Aorta (tissue), 5 donors: ENCODE measurements at places on chromosomes 2 and 18. TPM values are rescaled to one million over a fixed set of nuclear protein-coding genes. Genes with fewer than 3 reads are reported as not detected.

Gene FRZB
- total RNA-seq = 122 TPM

Gene UPP2
- total RNA-seq = not detected

Gene CD8B2
- total RNA-seq = 0.09 TPM

Gene KLHL14
- total RNA-seq = 0.09 TPM

Gene ABCA12
- not detected for total RNA-seq

Gene AQP12B
- total RNA-seq = not detected

Gene PTPRM
- 98.9 TPM for total RNA-seq

Gene IMP4
- total RNA-seq = 47.0 TPM

Gene KLHL29
- total RNA-seq = 11.4 TPM

Gene NAT8
- not detected for total RNA-seq

Gene QPCT
- 3.8 TPM for total RNA-seq

Gene SOCS6
- total RNA-seq = 19.6 TPM

Gene LONRF2
- total RNA-seq = 10.9 TPM

Gene LYG1
- total RNA-seq = 1.8 TPM

Gene MARCO
- total RNA-seq = 29.2 TPM

Gene SFT2D3
- 3.8 TPM for total RNA-seq

DNA sequence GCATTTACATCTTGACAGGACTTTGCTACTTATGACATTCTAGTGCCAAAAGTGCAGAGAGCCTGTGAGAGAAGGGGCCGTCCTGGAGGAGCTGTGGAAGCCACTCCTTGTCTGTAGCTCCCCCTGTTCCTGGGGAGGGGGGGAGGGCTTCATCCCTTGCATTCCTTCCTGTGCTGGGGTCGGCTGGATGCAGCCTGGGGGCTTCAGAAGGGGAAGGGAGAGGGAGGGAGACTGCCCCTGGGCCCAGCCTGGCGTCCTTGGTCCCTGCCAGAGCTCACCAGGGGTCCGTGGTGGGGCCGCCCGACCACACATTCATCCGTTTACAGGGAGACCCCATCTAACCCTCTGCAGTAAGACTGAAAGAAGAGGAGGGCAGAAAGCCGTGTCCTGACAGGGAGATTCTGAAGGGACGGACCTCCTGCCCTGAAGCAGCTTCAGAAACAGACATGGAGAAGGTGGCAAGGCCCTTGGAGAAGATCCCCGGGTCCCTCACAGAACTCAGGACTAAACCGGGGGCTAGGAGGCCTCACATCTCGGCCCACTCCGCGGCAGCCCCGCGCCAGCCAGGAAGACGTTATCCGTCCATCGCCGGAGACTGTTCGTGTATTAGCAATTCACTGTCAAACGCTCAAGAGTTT, 258.3 kb upstream of the SALL3 start:
- DNase-seq = no peak

GRCh38 chr2:69453475-69454129, 16.4 kb upstream of the NFU1 start:
- DNase-seq = no peak

DNA sequence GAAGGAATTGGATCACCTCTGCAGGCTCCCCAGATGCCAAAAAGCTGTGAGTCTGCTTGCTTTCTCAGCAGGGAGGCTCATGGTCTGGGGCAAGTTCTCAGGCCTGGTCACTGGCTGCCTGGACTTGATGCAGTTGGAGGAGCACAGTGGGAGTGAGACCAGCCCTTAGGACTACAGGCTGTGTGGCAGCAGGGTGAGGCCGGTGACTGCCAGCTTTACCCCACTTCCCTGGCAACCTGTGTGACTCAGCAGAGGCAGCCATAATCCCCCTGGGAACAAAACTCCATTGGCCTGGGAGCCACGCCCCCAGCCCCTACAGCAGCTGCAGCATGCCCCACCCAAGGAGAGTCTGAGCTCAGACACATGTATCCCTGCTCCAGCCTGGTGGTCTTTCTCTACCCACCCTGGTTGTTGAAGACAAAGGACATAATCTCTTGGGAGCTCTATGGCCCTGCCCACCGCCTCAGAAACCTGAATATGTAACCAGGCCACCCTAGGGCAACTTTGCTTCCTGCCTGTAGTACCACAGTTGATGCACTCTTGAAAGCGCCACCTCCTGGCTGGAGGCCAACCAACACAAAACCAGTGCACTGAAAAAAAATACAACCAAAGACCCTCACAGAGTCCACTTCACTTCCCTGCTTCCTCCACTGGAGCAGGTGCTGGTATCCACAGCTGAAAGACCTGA, 106.8 kb upstream of the SPATS2L start:
- no peak for DNase-seq

GRCh38 chr18:68394705-68395104, 320.2 kb downstream of the TMX3 start:
- DNase-seq = no peak

- DNase-seq = no peak
These were observed 583.4 kb downstream of the NRXN1 start for GRCh38 chr2:50448556-50448955.

DNA sequence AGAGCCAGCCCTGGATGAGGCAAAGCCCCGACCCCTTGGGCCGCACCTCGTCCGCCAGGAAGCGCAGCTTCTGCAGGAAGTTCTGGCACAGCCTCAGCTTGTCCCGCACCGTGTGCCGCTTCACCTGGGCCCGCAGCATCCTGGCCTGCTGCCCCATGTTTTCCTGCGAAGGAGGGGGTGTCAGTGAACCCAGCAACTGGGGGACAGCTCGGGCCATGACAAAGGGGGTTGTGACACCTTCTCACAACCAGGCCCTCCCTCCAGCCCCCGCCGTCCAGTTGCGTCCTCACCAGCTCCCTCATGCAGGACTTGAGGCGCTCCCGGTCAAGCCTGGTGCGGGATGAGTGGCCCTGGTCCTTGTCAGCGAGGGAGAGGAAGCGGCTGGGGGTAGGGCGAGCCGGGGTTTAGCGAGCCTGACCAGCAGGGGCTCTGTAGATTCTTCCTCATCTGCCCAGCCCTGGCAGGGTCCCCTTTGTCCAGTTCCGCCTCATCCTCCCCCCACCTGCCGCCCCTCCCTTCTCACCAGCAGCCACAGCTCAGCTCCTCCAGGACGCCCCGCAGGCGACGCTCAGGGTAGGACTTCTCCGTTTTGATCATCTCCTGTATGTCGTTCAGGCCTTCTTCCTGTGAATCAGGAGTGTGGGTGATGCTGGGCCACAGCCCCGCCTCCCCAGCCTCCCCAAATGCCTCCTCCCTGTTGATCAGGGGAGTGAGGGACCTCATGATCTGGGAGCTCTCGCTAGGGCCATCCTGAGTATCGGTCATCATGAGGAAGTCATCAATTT, 606 bp downstream of the OTOF start:
- no peak for DNase-seq

GRCh38 chr2:152611458-152612231, 105.6 kb downstream of the PRPF40A start:
- DNase-seq = peak; percentile 62

DNA sequence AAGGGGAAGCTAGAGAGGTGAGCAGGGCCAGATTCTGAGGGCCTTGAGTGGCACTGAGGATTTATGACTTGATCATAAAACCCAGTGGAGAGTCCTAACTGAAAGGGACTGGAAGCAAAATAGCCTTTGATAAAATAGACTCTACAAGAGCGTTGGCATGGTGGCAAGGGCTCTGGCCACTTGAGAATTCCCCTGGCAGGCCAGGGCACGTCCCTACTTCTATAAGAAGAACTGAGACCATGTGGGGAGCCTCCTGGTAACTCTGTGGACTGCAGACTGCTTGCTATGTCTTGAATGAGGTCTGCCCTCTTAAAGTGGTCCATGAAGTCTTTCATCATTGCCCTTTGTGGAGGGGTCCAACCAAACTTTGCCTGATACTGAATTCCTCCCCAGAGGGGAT, 324.8 kb downstream of the ALK start:
- no peak for DNase-seq

- DNase-seq = peak; percentile 36
These were observed 54.6 kb downstream of the INHBB start for GRCh38 chr2:120400551-120400950.

DNA sequence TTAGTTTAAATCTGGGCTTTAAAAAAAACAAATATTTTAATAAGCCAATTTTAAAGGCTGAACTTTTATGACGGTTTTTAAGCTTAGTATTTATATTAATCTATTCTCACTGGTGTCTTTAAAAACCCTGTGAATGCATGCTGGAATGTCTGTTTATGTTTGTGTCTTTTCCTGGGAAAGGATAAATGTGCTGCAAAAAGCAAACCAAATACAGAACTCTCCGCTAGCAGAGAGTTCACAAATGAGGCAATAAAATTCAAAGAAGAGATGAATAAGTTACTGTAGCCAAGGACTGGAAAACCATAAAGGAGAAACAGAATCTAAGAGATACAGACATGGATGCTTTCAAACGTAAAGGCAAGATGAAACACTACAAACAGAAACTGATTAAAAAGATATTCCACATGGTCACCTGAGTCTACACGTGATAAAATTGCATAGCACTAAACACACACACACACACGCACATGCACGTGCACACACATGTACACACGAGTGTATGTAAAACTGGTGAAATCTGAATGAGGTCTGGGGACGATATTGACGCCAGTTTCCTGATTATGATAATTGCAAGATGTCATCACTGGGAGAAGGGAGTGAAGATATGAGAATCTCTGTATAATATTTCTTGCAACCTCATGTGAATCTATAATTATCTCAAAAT, 4.5 kb downstream of the TWIST2 start:
- DNase-seq = no peak

DNA sequence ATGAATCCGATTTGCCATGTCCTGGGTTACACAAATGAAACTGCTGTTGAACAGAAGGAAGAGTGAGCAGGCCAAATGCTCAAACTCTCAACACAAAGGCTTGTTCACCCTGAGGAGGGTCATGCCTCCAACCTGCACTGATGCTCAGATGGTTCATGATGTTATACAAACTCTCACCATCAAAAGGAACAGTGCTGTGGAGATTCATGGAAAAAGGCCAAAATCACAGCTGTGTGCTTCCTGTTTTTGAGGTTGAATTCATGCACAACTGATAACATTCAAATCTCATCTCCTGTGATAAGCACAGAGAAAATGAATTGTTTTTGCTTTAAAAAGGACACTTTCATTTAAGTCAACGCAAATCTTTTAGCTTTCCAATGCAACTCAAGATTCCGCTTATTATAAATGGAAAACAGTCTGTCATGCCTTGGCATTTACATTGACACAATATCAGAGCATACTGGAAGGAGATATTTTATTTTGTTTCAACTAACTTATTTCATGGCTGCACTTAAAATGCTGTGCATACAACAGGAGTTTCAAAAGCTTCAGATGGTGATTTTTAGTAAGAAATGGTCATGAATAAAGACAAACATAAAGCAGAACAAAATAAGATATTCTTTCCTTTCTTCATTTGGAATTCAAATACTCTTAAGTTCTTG, 22.2 kb upstream of the TTN start:
- DNase-seq = no peak

DNA sequence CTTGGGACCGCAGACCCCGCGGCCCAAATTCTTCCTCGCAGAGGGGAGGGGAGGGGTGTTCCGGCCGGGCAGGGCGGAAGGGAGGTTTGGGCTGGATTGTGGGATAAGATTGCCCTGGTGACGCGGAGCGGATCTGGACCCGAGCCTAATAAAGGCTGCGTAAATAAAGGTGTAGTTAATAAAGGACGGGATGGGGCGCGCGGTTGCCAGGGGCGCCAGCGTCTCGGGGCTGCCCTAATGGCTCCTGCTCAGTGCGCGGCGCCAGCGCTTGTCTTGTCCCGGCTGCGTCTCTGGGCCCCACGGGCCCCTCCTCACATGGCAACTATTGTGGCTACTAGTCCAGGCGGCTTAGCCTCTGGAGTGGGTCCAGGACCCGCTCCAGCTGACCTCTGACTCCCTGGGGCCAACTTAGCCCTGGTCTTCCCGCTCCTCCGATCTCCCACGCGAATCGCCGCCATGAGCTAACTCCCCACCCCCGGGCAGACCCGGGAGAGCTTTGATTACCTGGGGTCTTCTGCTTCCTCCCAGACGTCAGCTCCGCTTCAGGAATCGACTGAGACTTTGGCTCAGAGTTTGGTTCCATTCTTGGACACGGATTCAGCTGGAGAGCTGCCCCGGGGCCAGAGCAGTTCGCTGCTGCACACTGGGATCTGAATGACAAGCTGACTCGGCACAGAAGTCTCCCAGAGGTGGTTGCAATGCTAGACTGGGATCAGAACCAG, 36.5 kb downstream of the SLC25A52 start:
- peak; percentile 79 for DNase-seq

GRCh38 chr2:17620841-17621240, 80.3 kb downstream of the VSNL1 start:
- no peak for DNase-seq

DNA sequence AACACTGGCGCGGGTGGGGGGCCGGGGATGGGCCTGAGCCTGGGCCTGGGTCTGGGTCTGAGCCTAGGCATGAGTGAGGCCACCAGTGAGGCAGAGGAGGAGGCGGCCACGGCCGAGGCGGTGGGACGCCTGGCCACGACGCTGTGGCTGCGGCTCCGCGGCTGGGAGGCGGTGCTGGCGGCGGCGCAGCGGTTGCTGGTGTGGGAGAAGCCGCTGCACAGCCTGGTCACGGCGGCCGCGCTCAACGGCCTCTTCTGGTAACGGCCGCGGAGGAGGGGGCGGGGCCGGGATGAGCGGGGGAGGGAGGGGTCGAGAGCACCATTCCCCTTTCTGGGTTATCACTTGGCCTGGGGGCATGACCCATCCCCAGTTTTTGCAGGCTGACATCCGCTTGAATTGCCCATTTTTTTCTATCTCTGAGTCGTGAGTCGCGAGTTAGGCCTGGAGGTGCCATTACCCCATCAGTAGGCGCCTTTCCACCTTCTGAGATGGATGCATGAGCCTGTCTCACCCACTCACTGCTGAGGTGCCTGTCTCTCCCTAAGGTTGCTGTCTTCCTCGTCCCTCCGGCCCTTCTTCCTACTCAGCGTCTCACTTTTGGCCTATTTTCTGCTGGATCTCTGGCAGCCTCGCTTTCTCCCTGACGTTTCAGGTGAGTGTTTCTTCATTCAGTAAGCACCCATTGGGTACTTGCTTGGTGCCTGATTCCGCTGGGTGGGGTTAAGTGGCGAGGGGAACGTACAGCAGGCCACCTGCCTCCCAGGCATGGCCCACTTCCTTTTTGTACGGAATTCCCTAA, 501 bp downstream of the RETREG2 start:
- peak; percentile 88 for DNase-seq

DNA sequence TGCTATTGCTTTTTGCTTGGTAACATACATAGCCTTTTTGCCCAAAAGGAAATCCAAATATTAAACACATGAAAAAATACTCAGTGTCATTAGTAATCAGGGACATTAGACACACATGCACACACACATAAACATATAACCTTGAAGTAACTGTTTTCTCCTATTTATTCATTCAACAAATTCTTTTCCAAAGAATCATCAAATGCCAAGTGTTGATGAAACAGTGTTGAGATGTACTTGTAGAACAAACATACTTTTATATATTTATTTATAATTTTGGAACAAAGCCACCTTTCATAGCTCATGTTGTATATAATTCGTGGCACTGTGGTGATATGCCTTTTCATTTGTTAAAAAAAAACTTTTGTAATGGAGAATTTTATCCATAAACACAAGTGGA, 81.0 kb downstream of the APLF start:
- DNase-seq = no peak

GRCh38 chr2:189407281-189408209, 33.7 kb upstream of the WDR75 start:
- no peak for DNase-seq
